ENCODE measurements at places on chromosomes 1 and 21.

DNA sequence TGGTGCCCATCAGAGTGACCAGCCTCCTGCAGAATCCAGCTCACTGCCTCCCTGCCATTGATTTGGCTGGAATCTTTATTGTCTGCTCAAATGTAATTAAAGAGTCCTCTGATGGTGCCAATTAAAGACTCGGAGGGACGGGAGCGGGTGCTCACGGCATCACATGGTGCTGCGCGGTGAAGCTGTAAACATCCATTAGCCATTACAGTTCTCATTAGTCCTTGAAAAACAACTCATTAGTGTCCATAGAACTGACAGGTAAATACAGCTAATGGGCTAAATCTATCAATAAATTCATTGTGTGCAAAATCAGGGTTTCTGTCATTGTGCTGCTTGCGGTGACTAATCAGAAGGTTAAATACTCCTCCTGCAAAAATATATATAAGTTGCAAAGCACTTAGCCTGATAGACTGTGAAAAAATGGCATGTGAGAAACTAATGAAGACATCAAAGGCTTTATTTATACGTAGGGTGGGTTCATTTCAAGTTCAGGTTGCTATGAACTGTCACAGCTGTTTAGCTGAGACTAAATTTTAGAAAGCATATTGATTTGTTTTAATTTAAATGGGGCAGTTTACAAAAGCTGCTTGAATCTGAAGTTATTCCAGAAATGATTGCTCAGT, 289.8 kb upstream of the POU3F1 start:
- no peak for DNase-seq

- DNase-seq, result no peak
Measured at GRCh38 chr21:35648512-35648911, 411.8 kb downstream of the SETD4 start.

DNA sequence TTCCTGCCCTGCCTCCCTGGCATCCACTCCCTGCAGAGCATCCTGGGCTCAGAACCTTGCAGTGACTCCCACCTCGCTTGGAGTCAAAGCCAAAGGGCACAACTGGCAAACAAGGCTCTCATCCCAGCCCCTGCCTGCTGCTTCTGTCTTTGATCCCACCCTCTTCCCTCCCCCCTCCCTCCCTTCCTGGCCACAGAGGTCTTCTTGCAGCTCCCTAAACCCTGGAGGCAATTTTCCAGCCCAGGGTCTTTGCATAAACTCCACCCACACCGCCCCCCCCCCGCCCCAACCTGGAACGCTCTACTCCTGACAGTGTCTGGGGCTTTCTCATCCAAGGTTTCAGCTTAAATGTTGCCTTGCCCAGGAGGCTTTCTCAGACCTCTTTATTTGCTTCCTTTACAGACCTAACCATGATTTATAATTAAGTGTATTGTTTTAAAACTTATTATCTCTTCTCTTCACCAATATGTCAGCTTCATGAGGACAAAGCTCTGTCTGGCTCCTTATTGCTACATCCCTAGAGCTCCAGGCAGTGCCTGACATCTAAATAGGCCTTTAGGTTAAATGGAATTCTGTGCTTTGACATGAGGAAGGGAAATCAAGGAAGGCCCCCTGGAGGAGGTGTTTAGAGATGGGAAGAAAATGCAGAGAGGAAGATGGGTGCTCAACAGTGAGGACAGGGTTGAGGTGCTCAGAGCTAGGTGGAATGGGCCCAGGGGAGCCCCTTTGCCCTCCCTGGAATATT, 37.7 kb upstream of the PADI1 start:
- no peak for DNase-seq

DNA sequence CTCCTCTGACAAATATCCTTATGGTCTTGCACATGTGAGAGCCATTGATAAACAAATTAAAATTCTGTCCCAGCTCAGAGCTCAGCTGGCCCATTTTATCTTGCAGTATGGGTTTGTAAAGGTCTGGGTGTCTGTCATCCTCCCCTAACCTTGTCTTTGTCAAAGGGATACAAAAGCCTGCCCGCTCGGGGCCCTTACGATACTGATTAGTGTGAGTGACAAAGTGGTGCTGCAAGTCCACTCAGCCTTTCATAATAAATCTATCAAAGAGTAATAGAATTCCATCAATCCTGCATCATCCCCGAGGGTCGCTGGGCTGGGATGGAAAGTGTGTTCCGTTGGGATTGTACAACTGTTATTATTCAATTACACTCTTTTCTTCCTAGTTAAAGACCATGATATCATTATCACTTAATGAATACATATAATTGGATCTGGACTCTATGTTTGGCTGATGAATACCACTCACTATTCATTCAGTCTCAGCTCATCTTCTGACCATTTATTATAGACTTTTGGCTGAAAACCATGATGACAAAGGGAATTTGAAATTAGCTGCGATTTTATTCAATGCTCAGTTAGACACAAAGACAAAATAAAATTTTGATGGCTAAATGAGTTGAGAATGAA, 122.5 kb upstream of the FOXD3 start:
- DNase-seq, result no peak

- no peak for DNase-seq
Measured at GRCh38 chr1:84450910-84451309, 28.2 kb upstream of the RPF1 start.

DNA sequence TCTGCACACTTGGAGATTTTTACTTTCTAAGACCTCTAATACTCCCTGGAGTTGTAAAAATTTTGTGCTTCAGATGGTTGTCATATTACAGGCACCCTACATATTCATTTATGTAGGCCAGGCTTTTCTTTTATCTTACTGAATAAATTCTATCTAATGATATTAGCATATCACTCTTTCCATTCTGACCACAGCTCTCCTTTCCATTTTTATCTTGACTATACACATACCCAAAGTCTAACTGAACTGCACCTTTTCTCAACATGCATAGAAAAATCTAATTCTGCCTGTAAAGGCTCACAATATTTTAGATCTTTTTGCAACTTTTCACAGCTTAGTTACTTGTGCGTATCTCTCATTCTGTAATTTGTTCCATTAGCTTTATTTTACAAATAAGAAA, 52.7 kb upstream of the TSHB start:
- no peak for DNase-seq

GRCh38 chr1:101588677-101589076, 351.9 kb downstream of the S1PR1 start:
- no peak for DNase-seq

DNA sequence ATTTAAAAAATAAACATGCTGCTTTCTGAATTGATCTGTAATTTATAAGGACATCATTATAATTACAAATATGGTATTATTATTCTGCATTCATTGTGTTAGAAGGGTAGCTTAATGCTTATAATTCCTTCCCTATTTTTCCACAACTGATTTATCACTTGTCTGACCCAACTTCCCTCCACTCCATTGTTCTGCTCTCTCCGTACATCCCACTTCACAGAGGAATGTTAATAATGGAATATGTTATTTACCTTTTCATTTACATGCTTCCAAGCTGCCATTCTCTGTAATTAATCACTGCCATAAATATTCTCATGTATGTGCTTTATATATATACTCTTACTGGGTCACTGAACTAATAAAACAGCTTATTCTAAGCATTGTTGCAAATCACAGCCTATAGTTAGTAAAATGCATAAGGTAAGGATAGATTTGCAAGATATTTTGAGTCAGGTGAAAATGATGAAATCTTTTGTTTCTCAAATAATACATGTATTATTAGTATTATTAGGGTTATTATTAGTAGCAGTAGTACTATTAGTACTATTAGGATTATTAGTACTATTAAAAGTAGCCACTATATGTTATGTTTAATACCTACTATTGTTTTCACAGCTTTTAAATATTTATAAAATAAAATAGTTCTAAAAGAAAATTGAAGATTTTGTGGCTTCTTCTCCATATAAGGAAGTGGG, 70.6 kb upstream of the NEK7 start:
- no peak for DNase-seq

- DNase-seq, result no peak
Measured at GRCh38 chr1:72915581-72915980, 633.2 kb upstream of the NEGR1 start.

- DNase-seq, result no peak
Measured at GRCh38 chr1:153771841-153772593, 3.2 kb upstream of the SLC27A3 start.

- DNase-seq, result no peak
Measured at GRCh38 chr1:147798731-147799130, 38.3 kb upstream of the GJA5 start.

DNA sequence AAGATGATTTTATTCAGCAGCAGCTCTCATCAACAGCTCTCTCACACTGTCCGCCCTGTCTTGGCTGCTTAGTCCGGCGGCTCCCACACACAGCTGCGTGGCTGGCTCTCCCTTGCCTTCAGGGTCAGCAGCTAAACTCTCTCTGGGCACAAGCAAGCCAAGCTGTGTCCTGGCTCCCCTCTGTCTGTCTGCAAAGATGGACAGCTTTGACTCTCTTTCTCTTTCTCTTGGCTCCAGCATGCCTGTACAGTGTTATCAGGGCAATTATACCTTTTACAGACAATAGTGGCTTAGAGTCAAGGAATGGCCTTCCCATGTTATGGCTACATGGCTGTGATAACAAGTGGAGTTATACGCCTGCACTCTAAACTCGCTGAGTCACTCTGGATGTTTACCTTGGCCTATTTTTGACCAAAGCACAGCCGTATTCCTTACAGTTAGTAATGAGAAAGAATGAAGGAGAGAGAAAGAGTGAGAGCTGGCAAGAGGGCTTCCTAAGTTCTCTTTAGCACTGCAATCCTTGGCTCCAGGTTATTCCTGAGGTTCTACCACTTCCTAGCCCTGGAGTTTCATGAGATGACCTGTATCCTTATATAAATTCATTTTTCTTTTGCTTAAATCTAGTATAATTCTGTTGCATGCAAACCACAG, 59.9 kb upstream of the ZSWIM5 start:
- no peak for DNase-seq

GRCh38 chr1:47507881-47508701, 70.2 kb downstream of the FOXD2 start:
- no peak for DNase-seq

GRCh38 chr21:25871566-25871965, 136.8 kb downstream of the GABPA start:
- DNase-seq, result no peak

DNA sequence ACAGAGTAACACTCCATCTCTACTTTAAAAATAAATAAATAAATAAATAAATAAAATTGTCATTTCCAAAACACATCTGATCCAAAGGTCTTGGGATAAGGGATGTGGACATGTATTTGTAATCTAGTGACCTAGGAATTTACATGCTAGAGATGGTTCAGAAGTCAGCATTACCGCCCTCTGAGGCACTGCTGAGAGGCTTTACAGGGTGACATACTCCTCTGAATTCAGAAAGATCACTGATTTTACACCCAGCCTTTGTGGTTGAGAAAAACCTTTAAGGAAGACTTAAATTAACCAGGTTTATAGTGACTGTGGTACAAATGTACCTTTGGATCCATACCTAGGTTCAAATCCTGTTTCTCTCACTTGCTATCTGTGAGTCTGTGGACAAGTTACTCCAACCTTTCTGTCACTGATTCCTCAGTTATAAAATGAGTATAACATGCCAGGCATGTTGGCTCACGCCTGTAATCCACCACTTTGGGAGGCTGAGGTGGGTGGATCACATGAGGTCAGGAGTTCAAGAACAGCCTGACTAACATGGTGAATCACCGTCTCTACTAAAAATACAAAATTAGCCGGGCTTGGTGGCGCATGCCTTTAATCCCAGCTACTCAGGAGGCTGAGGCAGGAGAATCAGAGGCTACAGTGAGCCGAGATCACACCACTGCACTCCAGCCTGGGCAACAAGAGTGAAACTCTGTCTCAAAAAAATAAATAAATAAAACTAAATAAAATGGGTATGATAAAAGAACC, 20.1 kb downstream of the OSBPL9 start:
- no peak for DNase-seq

DNA sequence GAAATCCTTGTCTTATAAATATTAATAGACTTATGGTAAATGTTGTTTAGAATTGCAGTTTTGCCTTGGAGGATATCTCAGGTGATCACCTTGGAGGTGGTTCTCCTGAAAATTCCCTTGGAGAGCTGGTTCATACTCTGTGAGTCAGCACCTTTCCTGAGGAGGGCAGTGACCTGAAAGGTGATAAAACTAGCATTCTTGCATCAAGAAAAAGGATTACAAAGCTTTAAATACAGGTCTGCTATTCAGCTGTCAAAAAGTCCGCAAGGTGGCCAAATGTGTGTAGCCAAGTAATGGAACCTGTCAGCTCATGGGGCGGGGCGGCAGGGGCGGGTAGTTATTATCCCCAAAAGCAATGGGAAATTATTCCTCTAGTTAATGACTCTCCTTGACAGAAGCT, 52.8 kb upstream of the EDARADD start:
- DNase-seq, result no peak

DNA sequence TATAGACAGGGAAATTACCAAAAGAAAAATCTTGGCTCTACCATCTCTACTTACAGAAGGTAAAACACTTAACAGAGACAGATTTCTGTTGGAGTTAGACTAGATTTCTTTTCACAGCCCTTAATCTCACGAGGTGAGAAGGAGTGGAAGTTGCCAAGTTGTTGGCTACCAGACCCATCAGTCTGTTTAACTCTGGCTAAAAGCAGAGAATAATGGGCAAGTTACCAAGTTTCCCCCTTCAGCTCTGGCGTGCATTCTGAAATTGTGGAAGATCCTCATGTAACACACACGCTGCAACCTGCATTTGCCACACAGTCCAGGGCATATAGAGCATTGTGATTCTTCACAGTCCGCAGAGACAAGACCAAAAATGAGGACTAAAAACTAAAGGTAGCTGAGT, 49.3 kb downstream of the STX6 start:
- DNase-seq, result no peak

GRCh38 chr1:67791686-67792085, 41.6 kb downstream of the GNG12 start:
- no peak for DNase-seq

- peak; percentile 80 for DNase-seq
Measured at GRCh38 chr1:24558902-24559791, 3.3 kb downstream of the NCMAP start.

GRCh38 chr1:101025283-101025656, 314 bp downstream of the DPH5 start:
- DNase-seq, result no peak

DNA sequence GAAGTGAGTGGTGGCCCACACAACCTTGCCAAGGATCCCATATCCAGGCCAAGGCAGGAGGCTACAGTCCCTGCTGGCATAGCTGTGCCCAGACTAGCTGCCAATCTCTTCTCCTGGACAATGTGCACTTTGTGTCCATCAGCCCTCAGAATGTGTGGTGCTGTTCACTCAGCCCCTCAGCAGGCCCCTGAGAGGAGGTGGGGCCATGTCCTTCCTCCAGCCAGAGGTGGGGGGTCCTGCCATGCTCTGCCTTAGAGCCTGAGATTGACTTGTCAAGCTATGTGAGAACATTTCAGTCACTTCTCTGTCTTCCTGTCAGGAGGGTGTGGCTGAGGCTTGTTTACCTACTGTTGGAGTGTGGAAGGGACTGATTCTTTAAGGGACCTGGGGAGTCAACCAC, 1.4 kb downstream of the NCF2 start:
- peak; percentile 77 for DNase-seq

Data from globus pallidus (tissue), 1 donor.